ENCODE measurements at places on chromosomes 4 and X.

- no peak for DNase-seq
Measured at GRCh38 chrX:13821738-13822137, 4.8 kb upstream of the GPM6B start.

DNA sequence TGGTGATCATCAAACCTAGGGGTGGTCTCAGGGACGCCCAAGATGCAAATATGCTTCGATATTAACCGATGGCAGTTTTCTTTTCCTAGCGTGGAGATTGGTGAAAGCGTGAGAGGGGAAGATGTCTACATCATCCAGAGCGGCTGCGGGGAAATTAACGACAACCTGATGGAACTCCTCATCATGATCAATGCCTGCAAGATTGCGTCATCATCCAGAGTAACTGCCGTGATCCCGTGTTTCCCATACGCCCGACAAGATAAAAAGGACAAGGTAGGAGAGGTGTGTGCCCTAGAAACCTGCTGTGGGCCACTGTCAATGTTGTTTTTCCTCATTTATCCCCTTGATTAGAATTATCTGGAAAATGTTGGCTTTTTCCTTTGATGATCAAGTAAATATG lies 7.9 kb downstream of the PRPS2 start:
- no peak for DNase-seq

- DNase-seq = no peak
Measured at GRCh38 chrX:130197464-130197863, 25.7 kb downstream of the RAB33A start.

DNA sequence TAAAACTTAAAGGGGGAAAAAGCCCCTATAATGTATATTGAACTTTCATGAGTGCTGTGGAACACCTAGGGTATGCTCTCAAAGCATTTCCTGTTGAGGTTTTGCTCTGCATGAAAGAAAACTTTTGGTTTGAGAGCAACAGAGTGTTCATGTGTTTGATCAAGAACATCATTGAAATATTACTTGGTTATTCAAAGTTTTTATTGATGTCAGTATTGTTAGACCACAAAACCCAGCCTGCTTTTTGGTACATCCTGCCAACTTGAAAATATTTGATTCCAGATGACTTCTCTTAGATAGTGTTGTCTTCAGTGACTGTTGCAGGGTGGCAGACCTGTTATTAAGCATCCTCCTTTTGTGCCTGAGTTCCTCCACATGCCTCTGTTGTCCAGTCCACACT lies 68.0 kb downstream of the N4BP2 start:
- no peak for DNase-seq

DNA sequence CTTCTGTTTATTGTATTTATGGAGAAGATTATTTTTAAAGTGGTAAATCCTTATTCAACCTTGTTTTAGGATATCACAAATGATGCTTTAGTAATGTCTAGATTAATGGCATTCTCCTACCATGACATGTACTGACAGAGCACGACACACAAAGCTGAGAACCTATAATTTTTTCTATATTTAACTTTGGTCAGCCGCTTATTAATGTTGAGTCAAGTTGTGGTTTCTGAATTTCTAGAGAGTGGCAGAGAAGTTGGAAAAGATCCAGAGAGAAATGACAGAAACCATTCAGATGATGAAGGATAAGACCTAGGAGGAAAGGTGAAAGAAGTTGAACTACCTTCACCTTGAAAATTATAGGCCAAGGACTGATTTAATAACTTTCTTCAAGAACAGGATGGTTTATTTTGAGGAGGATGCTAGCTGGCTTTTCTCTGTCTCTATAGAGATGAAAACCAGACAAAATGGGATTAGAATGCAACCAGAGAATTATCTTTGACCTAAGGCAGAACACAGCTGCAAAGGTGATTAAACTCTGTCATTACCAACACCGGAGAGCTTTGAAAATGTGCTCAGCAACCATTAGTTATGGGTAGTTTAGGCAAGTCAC lies 62.6 kb upstream of the TSPAN5 start:
- no peak for DNase-seq

GRCh38 chr4:53592122-53592521 lies 836 bp upstream of the LNX1 start:
- no peak for DNase-seq

GRCh38 chrX:78283511-78283910 lies 43.9 kb downstream of the CYSLTR1 start:
- DNase-seq = no peak

- no peak for DNase-seq
Measured at GRCh38 chrX:14357314-14357713, 172.0 kb upstream of the GLRA2 start.

DNA sequence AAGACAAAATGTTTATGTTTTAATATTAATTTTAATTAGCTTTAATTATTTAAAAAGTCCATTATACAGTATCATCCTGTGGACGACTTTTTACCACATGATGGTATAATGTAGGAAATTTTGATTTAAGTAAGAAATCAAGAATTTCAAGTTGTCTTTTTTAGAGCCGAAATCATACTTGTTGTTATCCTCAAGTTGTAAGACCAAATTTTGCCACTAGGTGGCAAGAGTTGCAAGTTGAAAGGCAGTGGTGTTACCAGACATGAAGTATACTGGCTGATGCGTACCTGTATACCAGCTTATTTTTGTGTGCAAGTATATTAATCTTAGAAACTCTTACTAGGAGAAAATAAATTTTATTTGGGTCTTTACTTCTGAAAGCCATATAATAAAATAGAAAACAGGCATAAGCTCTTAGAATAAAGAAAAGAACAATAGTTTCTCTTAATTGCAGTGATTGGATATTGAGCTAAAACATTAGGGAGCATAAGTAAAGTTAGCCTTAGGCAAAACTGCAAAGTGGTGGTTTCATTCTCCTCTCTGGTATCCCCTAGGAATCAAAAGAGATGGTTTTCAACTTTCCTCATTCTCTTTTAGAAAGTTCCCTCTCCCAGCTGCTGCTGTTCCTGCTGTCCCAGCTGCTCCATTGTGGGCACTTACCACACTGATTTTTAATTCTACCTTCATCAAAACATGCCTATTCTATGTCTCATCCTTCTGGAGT lies 118.0 kb upstream of the WDFY3 start:
- DNase-seq = peak; percentile 24

GRCh38 chrX:50577326-50577725 lies 106.7 kb upstream of the DGKK start:
- no peak for DNase-seq

DNA sequence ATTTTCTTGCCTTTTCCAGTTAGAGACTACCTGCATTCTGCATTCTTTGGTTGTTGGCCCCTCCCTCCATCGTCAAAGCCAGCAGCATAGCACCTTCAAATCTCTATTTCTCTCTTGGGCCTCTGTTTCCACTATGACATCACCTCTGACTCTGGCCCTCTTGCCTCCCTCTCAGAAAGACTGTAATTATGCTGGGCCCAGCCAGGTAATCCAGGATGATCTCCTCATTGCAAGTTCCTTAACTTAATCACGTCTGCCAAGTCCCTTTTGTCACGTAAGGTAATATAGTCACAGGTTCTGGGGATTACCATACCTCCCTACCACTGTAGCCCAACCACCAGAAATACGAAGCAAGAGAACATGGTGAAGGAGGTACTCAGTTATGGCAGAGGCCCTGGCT lies 39.3 kb upstream of the NYX start:
- DNase-seq = no peak

DNA sequence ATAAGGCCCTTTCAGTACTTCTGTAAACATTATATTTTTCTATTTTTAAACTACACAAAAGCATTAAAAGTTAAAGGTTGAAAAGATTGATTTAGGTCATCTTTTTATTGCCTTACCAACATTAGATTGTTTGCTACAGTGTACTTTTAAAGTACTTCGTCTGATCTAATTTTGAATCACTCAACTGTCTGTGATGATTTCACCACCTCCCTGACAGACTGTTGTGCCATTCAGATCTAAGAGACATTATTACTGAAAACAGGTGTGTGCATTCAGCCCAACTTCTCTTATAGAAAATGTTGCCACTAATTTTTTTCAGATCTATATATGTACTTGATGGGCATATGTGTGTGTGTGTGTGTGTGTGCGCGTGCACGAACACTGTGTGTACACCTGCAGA lies 39.3 kb downstream of the GASK1B start:
- no peak for DNase-seq

- DNase-seq = no peak
Measured at GRCh38 chr4:185716577-185717376, 95.2 kb downstream of the SORBS2 start.

DNA sequence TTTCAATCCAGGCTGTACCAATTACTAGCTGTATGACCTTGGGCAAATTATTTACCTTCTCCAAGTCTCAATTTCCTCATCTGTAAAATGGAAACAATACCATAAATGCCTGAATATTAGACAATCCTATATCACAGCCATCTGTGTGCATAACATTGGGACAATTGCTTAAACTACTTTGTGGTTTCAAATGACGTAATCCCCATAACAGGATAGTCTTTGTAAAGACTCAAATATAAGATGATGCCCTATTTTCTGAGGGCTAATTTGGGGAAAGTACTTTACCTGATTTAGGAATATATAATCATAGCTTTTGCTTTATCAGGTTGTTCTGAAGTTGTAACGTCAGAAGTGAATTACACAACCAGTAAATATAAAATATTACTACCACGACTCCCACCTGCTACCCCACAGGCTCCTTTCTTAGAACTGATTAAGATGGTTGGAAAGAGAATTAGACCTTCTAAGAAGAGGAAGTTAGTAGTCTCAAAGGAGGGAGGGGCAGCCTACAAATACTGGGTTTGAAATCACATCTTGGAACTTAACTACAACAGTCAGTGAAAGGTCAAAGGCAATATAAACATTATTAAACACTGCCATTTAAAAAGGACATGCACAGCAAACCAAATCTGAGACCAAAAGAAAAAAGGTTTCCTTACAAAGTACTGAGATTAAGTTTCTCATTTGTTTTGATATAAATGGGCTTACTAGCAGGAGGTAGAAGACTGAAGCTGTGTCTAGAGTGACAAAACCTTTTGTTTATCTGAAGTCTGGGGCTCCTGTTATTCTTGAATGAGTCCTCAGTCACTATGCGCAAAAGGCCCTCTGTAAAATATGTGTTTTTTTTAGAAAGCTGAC lies 215.0 kb downstream of the SCFD2 start:
- no peak for DNase-seq
